Renal pelvis (tissue), 12 donors: ENCODE measurements at places on chromosomes 11 and 22.

- no peak for DNase-seq
Observed at GRCh38 chr11:90556606-90557005, 333.8 kb upstream of the CHORDC1 start.

DNA sequence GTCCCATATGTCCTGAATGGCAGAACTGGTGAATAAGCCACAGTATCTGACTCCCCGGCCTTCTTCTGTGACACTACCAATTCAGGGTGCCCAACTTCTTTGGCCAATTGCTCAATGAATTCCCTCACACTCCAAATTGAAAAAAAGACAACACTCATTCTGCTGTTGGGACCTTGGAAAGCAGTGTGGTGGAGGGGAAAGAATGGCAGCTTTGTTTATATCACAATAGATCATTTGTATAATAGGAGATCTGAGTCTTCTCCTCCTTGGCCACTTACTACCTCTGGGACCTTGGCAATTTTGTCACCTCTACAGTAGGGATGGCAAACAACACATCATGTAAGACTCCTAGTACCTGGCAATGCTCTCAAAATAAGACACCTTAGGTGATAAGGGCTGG lies 64.6 kb downstream of the OPCML start:
- no peak for DNase-seq

GRCh38 chr11:61607920-61608599 lies 27.2 kb upstream of the SYT7 start:
- DNase-seq = no peak

DNA sequence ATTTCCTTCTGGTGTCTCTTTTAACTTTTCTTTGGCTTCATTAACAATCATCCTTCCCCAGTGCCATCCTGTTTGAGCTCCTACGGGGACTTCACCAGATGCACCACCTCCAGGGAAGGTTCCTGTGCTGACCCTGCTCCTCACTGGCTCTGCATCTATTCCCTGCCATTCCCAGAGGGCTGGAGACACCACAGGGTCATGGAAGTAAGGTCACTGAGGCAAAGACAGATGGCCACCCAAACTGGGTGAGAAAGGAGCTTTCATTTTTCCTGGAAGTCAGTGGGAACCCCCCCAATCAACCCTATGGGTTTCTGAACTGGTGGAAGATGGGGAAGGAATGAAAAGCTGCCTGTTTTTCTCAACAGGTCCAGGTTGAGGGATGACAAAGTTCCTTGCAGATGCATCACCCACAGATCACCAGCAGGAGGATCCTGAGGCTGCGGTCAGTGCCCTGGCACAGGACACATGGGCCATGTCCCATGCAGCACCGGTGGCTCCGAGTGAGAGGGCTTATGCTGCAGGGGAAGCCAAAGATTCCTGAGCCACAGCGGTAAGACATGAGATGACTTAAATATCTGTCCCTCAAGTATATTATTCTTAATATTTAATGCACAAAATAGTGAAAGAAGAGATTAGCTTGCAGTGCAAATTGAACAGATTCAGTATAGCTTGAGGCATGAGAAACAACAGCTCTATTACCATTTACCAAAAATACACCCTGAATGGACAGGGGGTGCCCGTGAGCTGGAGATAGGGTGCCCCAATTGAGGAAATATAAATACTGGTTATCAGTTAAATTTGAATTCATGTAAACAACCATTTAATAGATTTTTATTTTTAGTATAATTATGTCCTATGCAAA lies 73.0 kb upstream of the VPREB1 start:
- no peak for DNase-seq
